ENCODE measurements at places on chromosomes 13 and 19.

DNA sequence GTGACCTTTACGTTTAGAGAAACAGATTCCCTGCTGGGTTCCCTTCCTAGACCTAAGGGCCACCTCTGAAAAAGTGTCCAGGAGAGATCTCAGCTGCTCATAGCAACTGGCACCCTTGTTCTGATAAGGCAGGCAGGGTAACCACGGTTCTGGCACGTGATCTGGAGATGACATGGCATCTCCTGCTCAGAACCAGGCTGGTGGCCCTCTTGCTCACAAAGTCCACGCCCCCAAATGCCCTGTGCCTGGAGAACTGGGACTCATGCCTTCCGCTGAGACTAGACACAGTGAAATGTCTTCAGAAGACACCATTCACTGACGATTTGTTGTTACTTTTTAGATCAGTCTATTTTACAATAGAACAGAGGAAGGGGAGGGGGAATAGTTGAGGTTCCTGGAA, 174.1 kb downstream of the ZNF536 start:
- DNase-seq: no peak

GRCh38 chr13:102708991-102709390, 14.1 kb upstream of the METTL21C start:
- DNase-seq: no peak

GRCh38 chr19:47609906-47610894, 1.3 kb downstream of the BICRA start:
- peak; percentile 24 for DNase-seq

- no peak for DNase-seq
Observed at GRCh38 chr13:97211300-97211699, 10.8 kb upstream of the MBNL2 start.

DNA sequence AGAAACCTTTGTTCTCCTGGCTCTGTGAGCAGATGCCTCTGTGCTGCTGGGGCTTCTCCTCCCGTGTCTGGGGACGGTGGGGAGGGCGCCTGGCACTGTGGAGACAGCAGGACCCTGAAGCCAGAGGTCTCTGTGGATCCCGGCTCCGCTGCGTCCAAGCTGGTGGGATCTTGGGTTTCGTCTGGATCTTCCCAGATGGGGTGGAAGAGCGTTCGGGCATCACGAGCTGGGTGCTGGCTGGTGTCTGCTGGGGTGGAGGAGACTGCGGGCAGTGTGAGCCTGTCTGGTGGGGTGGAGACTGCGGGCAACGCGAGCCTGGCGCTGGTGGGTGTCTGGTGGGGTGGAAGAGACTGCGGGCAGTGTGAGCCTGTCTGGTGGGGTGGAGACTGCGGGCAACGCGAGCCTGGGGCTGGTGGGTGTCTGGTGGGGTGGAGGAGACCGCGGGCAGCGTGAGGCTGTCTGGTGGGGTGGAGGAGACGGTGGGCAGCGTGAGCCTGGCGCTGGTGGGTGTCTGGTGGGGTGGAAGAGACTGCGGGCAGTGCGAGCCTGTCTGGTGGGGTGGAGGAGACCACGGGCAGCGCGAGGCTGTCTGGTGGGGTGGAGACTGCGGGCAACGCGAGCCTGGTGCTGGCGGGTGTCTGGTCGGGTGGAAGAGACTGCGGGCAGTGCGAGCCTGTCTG, 5.6 kb downstream of the TEX29 start:
- no peak for DNase-seq

- no peak for DNase-seq
Observed at GRCh38 chr19:13918726-13919411, 12.9 kb downstream of the CC2D1A start.

- no peak for DNase-seq
Observed at GRCh38 chr13:27797228-27797624, 4.9 kb downstream of the GSX1 start.

- no peak for DNase-seq
Observed at GRCh38 chr13:73092829-73093228, 34.0 kb downstream of the KLF5 start.

DNA sequence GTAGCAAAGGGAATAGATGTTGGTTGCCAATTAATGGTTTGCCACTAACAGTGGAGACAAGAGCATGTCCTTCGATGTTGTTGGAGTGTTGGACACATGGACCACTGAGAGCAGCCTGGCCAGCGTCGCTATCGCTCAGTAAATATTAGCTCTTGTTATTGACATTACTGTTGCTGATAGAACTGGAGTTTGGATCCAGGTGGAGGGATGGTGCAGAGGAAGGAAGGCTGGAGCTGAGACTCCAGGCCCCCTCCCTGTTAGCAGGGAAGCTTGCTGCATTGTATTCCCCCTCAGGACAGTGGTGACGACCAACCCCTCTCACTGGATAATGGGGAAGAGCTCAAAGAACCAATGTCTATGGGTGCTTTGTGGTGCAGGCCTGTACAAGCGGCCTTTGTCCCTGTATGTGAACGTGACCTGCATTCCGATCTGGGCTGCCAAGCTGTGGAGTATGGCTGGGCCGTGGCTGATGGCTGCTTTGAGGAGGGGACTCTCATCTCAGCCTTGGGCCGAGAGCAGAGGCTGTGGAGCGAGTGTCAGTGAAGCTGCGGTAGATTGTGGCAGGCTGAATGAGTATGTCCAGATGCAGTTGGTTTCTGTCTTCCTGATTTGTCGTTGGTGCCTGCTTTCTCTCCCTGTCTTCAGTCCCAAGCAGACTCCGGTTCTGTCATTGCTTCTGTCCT, 7.0 kb downstream of the CLASRP start:
- DNase-seq: no peak

GRCh38 chr19:6887316-6887715, at the start of gene ADGRE1:
Gene ADGRE1, plus strand, starts transcription at chr19:6887579. Its CDS starts 30 bp downstream, at chr19:6887609.
- DNase-seq: no peak

DNA sequence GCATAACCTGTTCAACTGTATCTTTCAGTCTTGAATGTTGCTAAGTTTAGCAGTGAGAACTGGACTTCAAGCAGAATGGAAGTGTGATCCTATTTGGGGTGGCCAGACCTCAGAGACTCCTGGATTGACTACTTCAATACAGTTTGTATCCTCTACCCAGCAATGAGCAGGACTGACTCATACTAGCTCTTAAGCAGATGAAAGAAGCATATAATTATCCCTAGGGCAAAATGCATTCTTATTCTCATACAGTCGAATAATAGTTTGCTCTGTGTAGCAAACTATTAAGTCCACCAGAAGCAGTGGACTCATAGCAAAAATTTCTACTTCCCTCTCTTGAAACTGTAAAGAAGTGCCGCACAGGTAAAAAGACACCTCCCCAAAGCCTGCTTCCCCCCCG, 46.4 kb upstream of the FAM216B start:
- DNase-seq: no peak

All from stimulated activated CD4-positive, alpha-beta T cell treated with anti-CD3 and anti-CD28 coated beads, Interleukin-15, amount 100 ng/mL, for 1 hour (primary cell).